Foreskin keratinocyte (primary cell): ENCODE measurements at places on chromosomes 3 and 15. TPM values are rescaled to one million over a fixed set of nuclear protein-coding genes. Genes with fewer than 3 reads are reported as not detected.

The TRIM59 gene
- 24.7 and 25.3 TPM in 2 replicates for total RNA-seq

The SPESP1 gene
- 6.2 and 6.7 TPM in 2 replicates for total RNA-seq

The HCLS1 gene
- total RNA-seq: 1.6 and 1.9 TPM in 2 replicates

The BCHE gene
- 2.8 and 3.7 TPM in 2 replicates for total RNA-seq

The CEMIP gene
- 0.71 and 1.2 TPM in 2 replicates for total RNA-seq

The CLDN18 gene
- not detected in 2 replicates for total RNA-seq

The CILP gene
- total RNA-seq: not detected in 2 replicates

The PPP1R14D gene
- not detected in 2 replicates for total RNA-seq

The IL12A gene
- 0.20 and 0.74 TPM in 2 replicates for total RNA-seq

The OIP5 gene
- total RNA-seq: 13.0 and 15.8 TPM in 2 replicates

The ZMYND10 gene
- total RNA-seq: 0.44 and 0.46 TPM in 2 replicates

The C3orf49 gene
- total RNA-seq: not detected in 2 replicates

The SLC28A2 gene
- total RNA-seq: not detected in 2 replicates

The ADCY5 gene
- total RNA-seq: 0.14 TPM in 1 of 2 replicates, not detected in the other

The VEPH1 gene
- total RNA-seq: 0.32 and 0.82 TPM in 2 replicates

The CHRM5 gene
- total RNA-seq: not detected in 2 replicates

The GMNC gene
- total RNA-seq: not detected in 2 replicates

The CD86 gene
- 0.49 and 0.92 TPM in 2 replicates for total RNA-seq

The MAP6D1 gene
- 1.3 and 1.5 TPM in 2 replicates for total RNA-seq

The CACNA2D2 gene
- total RNA-seq: 0.04 TPM in 1 of 2 replicates, not detected in the other

The GYG1 gene
- 22.2 and 25.3 TPM in 2 replicates for total RNA-seq

The WWTR1 gene
- 14.8 and 23.6 TPM in 2 replicates for total RNA-seq

The SLC12A8 gene
- 10.5 and 11.2 TPM in 2 replicates for total RNA-seq

The EXD1 gene
- total RNA-seq: 0.07 TPM in 1 of 2 replicates, not detected in the other

The OCA2 gene
- total RNA-seq: 0.03 and 0.04 TPM in 2 replicates

The SKOR1 gene
- total RNA-seq: not detected in 2 replicates

The CLDN11 gene
- 4.8 and 22.6 TPM in 2 replicates for total RNA-seq

The TMC3 gene
- not detected in 2 replicates for total RNA-seq

The CDCP1 gene
- 147 and 163 TPM in 2 replicates for total RNA-seq

The HTR3E gene
- total RNA-seq: not detected in 2 replicates

The MYH15 gene
- total RNA-seq: 5.0 and 6.3 TPM in 2 replicates

The COL6A6 gene
- total RNA-seq: not detected in 2 replicates

The PEX11A gene
- total RNA-seq: 4.2 and 5.5 TPM in 2 replicates

The EFCAB12 gene
- total RNA-seq: 0.24 and 0.32 TPM in 2 replicates

The FAM81A gene
- 0.56 and 0.78 TPM in 2 replicates for total RNA-seq

The CRELD1 gene
- 7.9 and 11.3 TPM in 2 replicates for total RNA-seq

The PAQR9 gene
- not detected in 2 replicates for total RNA-seq

The GATA2 gene
- not detected in 2 replicates for total RNA-seq

The PCSK6 gene
- 2.9 and 3.7 TPM in 2 replicates for total RNA-seq

The LAMB2 gene
- 120 and 153 TPM in 2 replicates for total RNA-seq

The HIGD1A gene
- 236 and 243 TPM in 2 replicates for total RNA-seq

The BNC1 gene
- 140 and 167 TPM in 2 replicates for total RNA-seq

The C3orf52 gene
- 8.2 and 9.2 TPM in 2 replicates for total RNA-seq
